Activated B cell treated with CpG ODN at 0.5 μM for 24 hours (primary cell): ENCODE measurements at places on chromosomes 1 and 21.

- no peak for DNase-seq
Measured at GRCh38 chr1:221274373-221274772, 395.1 kb downstream of the HLX start.

DNA sequence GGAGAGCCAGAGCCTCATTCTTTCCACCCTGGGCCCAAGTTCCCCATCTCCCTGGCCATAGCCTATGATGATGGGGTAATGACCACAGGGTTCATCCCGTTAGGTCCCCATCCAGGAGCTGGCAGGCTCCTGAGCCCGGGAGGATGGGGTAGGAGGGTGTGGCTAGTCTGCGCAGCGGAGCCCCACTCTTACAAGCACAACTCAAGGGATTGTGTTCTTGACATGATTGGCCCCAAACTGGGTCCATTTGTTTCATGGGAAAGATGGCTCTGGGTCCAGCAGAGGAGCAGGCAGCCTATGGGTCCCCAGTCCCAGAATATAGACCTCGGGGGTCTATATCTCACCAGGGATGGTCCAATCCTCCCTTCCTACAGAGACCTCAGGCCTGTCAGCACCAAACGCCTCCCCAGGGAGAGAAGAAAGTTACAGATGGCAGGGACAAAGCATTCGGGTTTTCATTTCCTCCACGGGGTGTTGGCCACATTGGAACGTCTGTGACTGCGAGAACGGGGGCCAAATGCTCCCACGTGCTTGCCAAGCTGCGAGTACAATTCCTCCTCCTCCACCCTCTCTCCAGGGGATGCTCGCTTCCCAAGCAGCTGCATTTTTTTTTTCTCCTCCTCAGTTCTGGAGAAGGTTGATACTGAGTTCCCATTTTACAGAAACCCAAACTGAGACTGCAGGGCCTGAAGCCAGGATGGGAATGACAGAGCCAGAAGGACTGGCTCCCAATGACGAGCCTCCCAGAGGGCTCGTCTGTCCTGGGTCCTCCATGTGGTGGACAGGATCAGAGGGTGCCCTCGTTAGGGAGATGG lies 71.0 kb downstream of the DHRS3 start:
- DNase-seq = no peak

- no peak for DNase-seq
Measured at GRCh38 chr1:76840278-76840677, 27.0 kb upstream of the ST6GALNAC5 start.

DNA sequence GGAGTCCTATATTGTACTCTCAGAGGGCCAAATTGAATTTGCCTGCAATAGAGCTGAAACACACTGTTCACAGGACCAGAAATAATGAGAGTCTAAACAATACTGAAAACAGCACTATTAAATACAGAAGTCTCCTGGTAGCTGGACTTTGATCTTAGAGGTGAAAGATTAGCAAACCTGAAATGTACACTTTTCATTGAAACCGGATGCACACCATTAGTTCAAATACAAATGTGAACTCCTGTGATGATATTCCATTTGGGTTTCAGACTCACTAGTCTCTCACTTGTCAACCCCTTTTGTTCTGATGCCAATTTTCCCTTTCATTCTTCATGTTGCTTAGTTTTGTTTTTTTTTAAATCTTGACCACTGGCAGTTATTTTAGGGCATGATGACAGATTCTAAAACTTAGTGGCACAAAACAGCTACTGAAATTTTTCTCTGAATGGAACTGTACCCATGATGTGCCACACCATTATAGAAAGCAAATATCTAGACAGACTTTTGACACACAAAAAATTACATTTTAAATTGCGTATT lies 5.9 kb upstream of the TNFSF4 start:
- DNase-seq = no peak

- DNase-seq = no peak
Measured at GRCh38 chr1:53657891-53658396, 81.0 kb downstream of the GLIS1 start.
